ENCODE measurements at places on chromosomes 11 and 22.
A peak's percentile ranks its signal among the peaks of the same experiment; 100 is the strongest.

DNA sequence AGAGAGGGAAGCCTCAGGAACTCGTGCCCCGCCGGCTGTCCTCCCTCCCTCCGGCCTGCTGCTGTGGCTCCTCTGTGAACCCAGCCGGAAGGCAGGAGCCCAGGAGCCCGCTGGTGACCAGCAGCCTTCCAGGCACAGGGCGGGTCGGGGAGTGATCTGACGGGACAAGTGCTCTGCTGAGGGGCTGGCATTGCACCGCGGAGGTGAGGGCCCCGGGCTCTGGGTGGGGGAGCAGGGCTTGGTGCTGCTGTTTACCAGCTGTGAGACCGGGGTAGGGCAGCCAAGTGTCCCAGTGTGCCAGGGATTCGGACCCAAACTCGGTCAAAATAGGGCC, 53.3 kb downstream of the FLRT1 start:
- no peak for DNase-seq

- DNase-seq = no peak
These were observed 8.8 kb downstream of the RIN1 start for GRCh38 chr11:66327171-66328030.

DNA sequence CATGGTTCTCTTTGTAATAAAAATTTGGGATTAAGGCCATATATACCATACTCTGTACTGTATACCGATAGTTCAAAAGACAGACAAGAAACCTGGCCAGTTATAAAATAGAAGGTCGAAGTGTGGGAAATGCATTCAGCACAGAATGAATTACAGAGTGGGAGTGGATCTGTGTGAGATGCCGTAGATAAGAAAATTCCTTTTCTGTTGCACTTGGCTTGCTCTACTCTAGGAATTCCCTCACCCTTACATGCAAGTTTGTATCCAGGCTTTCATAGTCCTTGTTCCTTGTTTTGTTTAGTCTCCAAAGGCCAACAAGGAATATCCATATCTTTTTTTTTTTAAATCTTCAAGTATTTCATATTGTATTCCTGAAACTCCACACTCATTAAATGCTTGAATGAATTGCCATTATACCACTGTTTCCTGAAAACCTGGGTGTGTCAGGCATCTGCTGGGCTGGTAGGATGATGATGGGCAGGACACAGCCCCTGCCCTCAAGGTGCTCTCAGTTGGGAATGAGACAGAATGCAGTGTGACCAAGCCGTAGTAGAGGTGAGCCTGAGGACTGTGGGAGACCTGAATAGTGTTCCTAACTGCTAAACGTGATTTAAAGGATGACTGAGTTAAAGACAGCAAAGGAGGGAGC, 53.5 kb downstream of the TEAD1 start:
- DNase-seq = no peak

DNA sequence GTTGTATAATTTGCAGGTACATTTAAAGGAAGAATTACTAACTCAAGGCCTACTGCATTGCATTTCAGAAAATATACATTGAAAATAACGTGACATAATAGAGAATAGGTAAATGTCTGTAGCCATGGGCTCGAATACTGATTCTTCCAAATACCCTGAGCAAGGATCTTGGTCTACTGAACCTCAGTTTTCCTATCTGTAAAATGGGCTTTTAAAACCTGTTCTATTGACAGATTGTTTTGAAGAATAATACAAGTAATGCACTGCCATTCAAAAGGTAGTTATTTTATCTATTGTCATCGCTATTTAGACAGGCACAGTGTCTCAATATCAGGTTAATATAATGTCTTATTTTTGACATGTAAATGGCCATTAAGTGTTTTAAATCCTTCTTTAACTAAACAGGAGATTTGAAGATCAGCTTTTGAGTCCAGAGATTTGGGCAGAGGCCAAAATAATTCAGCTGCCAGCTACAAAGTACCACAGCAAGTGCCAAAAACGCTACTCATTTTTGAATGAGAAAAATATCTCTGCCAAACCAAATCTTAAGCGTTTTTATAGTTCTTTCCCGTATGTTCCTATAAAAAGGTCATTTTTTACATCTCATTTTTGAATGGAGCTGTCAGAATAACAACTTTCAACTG, 56.7 kb downstream of the CTSC start:
- DNase-seq = no peak

DNA sequence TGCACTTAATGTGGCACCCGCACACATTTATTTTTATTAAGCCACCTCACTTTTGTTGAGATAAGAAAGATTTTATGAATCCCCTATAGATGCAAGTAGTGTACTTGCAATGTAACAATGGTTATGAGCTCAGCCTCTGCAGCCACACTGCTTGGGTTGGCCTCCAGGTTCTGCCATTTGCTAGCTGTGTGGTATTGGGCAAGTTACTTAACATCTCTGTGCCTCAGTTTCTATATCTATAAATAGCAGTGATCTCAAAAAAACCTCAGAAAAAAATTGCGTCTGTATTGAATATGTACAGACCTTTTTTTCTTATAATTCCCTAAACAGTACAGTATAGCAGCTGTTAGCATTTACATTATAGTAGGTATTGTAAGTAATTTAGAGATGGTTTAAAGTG, 10.0 kb downstream of the CUL5 start:
- DNase-seq = no peak

DNA sequence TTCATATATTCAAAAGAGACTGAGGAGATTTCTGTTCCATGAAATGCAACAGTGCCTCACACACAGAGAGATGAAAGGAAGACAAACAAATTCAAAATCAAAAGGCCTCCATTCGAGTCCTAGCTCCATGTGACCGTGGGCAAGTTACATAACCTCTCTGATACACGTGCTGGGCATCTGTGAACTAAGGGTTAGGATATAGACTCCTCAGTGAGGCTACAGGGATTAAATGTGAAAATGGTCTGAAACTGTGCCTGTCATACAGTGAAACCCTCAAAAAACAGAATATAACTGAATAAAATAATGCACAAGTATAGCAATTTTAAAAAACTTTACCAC, 111.8 kb upstream of the MTMR2 start:
- no peak for DNase-seq

GRCh38 chr22:45997077-45997776, 20.3 kb upstream of the WNT7B start:
- DNase-seq = no peak

- no peak for DNase-seq
These were observed 1.6 kb upstream of the ARL14EP start for GRCh38 chr11:30321321-30321720.

- DNase-seq = no peak
These were observed 585.4 kb downstream of the SOX6 start for GRCh38 chr11:15770798-15771414.

GRCh38 chr11:27842290-27842689, 142.0 kb upstream of the BDNF start:
- DNase-seq = no peak

GRCh38 chr11:61795459-61795858, 2.7 kb downstream of the FEN1 start:
- DNase-seq = no peak

DNA sequence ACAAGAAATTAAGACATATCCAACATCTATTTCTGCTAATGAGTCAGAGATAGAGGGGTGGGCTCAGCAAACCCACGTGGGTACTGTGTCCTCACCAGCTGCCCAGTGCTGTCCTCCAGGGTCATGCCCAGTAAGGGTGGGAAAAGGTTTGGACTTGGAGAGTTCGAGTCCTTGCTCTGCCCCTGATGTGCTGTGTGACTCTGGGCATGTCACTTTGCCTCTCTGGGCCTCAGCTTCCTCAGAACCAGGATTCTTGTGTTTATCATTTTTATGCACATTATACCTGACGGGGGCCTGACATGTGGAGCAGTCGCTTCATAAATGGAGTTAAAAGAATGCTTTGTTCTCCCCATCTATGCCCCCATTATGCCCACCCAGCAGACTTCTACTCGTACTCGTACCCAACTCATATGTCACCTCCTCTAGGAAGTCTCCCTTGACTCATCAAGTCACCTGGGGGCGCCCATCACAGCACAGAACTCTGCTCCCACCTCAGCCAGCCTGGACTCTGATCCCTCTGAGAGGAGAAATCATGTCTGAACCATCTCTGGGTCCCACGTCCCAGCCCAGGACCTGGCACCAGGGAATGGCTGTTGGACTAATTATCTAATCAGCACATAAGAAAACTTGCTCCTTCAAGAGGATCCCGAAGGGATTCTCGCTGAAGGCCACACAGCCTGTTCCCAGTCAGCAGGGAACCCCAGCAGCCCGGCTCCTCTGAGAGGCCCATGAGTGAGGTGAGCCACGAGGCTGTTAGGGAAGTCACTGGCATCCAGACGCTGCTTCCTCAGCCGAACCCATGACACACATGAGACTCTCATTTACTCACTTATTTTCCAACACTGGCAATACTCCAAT, 38.7 kb upstream of the TSKU start:
- no peak for DNase-seq

- DNase-seq = no peak
These were observed 144.5 kb downstream of the CCDC34 start for GRCh38 chr11:27218421-27219038.

DNA sequence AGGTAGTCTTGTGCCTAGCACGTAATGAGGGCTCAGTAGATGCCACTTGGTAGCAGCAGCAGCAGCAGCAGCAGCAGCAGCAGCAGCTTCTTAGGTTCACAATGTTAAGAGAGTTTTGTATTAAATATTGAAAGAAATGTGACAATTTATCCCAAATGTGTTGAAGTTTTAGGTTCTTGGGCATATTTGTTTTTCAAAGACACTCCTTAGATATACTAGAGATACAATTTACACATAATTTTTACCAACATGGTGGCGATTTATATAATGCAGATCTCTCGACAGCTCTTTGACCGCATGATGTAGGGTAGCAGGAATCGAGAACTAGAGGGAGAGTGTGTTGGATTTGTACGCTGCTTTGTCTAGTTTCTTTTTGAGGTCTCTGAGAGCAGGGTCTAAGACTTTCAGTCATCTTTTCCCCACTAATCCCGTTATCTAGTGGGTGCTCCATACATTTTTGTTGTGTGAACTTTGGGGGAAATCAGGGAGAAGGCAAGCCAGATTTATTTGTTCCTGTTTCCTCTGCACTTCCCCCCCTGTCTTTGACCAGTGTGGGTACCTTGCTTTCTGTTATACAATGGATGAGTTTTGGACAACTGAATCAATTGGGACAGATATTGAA, 1.4 kb downstream of the FDX1 start:
- DNase-seq = no peak

DNA sequence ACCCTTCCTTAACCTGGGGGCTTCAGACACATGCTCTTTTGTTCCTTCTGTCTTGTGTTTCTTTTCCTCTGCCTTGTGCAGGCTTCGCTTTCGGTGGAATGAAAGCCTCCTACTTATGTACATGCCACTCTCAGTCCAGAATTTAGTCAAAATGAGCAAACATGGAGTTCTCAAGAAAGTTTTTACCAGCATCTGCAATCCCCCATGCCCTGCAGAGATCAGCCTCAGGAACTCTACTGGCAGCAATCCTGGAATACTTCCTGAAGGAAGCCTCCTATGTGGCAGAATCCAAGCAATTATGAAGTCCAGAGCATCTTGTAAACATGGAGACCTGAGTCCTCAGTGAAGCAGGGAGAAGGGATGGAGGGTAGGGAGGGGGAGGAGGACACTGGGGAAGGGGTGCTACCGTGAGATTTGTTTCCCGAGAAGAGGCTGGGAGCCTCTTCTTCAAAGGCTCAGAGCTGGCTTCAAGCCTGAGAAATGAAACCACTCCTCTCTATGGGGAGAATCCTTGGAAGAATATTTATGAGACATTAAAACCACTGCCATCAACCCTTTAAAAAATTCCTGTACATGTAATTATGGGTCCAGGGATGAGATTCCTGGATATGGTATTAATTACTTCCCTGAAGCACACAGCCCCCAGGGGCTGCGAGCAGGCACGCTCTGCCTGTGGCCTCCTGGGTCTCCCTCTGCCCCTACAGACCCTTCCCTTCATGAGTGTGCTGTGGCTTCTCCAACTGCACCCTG, 58.4 kb downstream of the TENM4 start:
- no peak for DNase-seq

- no peak for DNase-seq
These were observed 51.0 kb upstream of the SEPTIN5 start for GRCh38 chr22:19663286-19663815.

DNA sequence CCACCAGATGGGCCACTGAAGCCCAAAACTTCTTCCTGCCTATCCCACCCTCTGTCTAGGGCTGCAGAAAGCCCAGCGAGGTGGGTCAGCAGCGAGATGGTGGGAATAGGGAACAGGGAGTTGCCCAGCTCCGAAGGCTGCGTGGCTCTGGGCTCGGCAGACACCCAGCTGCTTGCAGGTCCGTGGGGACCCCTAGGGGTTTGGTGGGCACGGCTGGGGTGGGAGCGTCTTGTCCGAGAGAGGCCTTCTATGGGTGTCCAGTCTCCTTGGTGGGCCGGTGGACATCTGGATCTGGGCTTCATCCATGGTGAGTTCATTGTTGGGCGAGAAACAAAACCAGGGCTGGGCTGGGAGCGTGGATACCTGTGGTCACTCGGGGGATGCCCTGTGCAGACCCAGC, 1211.0 kb downstream of the BRD1 start:
- DNase-seq = no peak

- DNase-seq = no peak
These were observed 18.9 kb downstream of the TPST2 start for GRCh38 chr22:26570864-26571525.

DNA sequence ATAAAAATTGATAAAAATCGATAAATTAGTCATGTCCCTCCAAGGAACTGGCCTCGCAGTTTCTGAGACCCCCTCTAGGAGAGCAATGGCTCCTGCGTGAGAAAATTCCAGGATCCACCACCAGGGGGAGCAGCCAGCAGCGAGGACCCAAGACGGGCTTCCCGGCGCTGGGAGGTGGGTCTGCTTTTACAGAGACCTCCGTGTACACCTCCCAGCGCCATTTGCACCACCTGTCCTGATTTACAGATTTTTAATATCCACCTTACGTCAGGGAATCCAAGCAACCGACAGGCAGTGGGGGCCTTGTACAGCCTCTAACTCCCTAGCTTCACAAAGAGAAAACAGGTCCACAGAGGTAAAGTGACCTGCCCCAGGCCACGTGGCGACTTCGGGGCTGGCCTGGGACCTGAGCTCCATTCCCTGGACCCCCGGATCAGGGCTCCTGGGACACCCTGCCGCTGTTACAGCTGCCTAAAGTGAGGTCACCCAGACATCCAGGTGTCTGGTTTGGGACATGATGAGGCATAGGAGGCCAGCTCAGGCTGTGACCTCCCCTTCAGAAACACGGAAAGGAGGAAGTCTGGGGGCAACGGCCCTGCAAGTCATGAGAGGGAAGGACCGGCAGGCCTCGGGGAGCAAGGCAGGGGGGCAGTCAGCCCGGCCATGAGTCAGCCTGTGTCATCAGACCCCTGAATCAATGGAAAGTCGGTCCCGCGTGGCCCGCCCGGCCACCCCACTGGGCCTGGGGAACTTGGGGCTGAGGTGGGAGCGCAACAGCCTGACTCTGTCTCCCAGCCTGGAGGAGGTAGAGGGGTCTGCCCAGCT, 3.5 kb downstream of the OSM start:
- DNase-seq = peak; percentile 59

DNA sequence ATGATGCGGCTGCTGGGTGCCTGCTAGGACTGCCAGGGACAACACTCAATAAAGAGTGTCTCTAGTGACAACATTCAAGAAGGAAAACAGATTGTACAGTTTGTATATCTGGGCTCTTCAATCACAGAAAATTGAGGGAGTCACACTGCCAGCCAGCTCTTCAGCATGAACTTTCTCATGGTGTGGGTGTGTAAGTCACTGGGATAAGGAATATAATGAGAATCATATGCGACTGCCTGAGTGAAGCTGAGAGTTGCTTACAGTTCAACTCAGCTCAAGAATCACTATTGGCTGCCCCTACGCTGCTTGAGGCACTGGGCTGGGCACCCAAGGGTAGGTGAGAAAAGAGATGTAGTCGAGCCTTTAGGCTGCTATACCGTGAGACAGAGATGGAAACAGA, 328.1 kb upstream of the PITPNB start:
- DNase-seq = no peak

All from activated CD4-positive, CD25-positive, alpha-beta regulatory T cell treated with anti-CD3 and anti-CD28 coated beads, Interleukin-2, amount 50 U/mL, for 16 hours (primary cell).